ENCODE measurements at places on chromosomes 12 and 14. TPM values are rescaled to one million over a fixed set of nuclear protein-coding genes. Genes with fewer than 3 reads are reported as not detected.

The PPP4R4 gene
- total RNA-seq: 21.4 TPM

The LRRC10 gene
- total RNA-seq: not detected

- H3K36me3 ChIP-seq: no peaks in the 10 kb centered on the region
- no peaks in the 10 kb centered on the region for H3K4me1 ChIP-seq
- no peak for DNase-seq
Measured at GRCh38 chr14:41758011-41758665, 151.5 kb downstream of the LRFN5 start.

GRCh38 chr12:90896164-90896563, 58.8 kb downstream of the CCER1 start:
- H3K27me3 ChIP-seq: peaks cover 12% of the 10 kb centered on the region
- DNase-seq: no peak
- no peaks in the 10 kb centered on the region for H3K4me1 ChIP-seq
- no peak overlapping the region for H3K27ac ChIP-seq
- H3K36me3 ChIP-seq: no peaks in the 10 kb centered on the region

- H3K27me3 ChIP-seq: peaks cover 16% of the 10 kb centered on the region
- DNase-seq: no peak
- no peaks in the 10 kb centered on the region for H3K36me3 ChIP-seq
- H3K27ac ChIP-seq: no peak overlapping the region
- peaks cover 18% of the 10 kb centered on the region for H3K4me1 ChIP-seq
- H3K4me3 ChIP-seq: no peak overlapping the region
Measured at GRCh38 chr14:23175823-23176222, 7.6 kb downstream of the SLC7A8 start.

- DNase-seq: no peak
- no peak overlapping the region for H3K27ac ChIP-seq
- peaks cover 42% of the 10 kb centered on the region for H3K4me1 ChIP-seq
- no peaks in the 10 kb centered on the region for H3K27me3 ChIP-seq
Measured at GRCh38 chr12:56995930-56996496, 10.3 kb downstream of the ZBTB39 start.

The RPGRIP1 gene
- total RNA-seq: 0.21 TPM

- DNase-seq: no peak
- no peak overlapping the region for H3K27ac ChIP-seq
- no peak overlapping the region for H3K4me3 ChIP-seq
Measured at GRCh38 chr14:42027271-42027670, 420.6 kb downstream of the LRFN5 start.

DNA sequence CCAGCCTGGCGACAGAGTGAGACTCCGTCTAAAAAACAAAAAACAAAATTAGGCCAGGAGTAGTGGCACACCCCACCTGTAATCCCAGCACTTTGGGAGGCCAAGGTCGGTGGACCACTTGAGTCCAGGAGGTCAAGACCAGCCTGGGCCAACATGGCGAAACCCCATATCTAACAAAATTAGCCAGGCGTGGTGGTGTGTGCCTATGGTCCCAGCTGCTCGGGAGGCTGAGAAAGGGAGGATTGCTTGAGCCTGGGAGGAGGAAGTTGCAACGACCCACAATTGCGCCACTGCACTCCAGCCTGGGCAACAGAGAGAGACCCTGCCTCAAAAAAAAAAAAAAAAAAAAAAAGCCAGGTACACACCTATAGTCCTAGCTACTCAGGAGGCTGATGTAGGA, 37.0 kb downstream of the KDM2B start:
- peaks cover 3% of the 10 kb centered on the region for H3K4me1 ChIP-seq
- H3K36me3 ChIP-seq: peaks cover 4% of the 10 kb centered on the region
- H3K4me3 ChIP-seq: no peak overlapping the region
- no peak overlapping the region for H3K27ac ChIP-seq

- H3K36me3 ChIP-seq: no peaks in the 10 kb centered on the region
- no peaks in the 10 kb centered on the region for H3K27me3 ChIP-seq
- DNase-seq: no peak
- H3K4me3 ChIP-seq: no peak overlapping the region
Measured at GRCh38 chr12:74317078-74317601, 220.5 kb upstream of the ATXN7L3B start.

- H3K27ac ChIP-seq: no peak overlapping the region
- peak; percentile 41 for DNase-seq
- peaks cover 3% of the 10 kb centered on the region for H3K36me3 ChIP-seq
- no peaks in the 10 kb centered on the region for H3K27me3 ChIP-seq
- H3K4me1 ChIP-seq: peaks cover 9% of the 10 kb centered on the region
Measured at GRCh38 chr12:124044809-124045321, 71.8 kb downstream of the ZNF664 start.

DNA sequence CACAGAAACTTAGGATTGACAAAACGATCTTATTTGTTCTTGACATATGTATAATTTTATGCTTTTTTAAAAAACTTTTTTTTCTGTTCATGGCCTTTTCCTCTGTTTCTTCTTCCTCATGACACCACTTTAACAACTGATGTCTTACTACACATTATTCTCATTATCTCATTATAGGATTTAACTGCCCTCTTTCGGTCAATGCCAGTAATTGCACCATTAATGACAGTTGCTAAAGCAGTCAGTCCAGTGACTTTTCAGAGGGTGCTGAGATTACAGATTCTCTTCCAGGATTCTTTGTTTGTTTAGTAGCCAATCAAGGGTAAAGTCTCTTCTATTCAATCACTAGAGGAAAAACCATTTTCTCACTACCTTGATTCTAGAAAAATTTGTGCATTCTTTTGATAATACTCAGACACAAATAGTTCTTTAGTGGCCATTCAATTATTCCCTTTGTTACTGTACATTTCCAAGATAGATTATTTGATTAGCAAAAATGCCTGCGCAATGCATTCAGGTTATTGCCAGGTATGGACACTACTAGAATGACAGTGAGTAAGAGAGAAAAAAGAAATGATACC, 50.1 kb downstream of the KLRG1 start:
- H3K4me3 ChIP-seq: no peak overlapping the region
- H3K4me1 ChIP-seq: peaks cover 48% of the 10 kb centered on the region
- H3K27me3 ChIP-seq: no peaks in the 10 kb centered on the region
- H3K36me3 ChIP-seq: peaks cover 7% of the 10 kb centered on the region

The FOXG1 gene
- not detected for total RNA-seq

- no peak overlapping the region for H3K27ac ChIP-seq
- H3K4me1 ChIP-seq: no peaks in the 10 kb centered on the region
Measured at GRCh38 chr12:101957252-101957959, 80.0 kb downstream of the DRAM1 start.

- peak overlapping the region; percentile 88 for H3K4me3 ChIP-seq
- no peak for DNase-seq
- peak overlapping the region; percentile 100 for H3K27ac ChIP-seq
- H3K36me3 ChIP-seq: peaks cover 10% of the 10 kb centered on the region
- H3K4me1 ChIP-seq: peaks cover 30% of the 10 kb centered on the region
- no peaks in the 10 kb centered on the region for H3K27me3 ChIP-seq
Measured at GRCh38 chr12:43807386-43807785, 1.3 kb upstream of the TWF1 start.

DNA sequence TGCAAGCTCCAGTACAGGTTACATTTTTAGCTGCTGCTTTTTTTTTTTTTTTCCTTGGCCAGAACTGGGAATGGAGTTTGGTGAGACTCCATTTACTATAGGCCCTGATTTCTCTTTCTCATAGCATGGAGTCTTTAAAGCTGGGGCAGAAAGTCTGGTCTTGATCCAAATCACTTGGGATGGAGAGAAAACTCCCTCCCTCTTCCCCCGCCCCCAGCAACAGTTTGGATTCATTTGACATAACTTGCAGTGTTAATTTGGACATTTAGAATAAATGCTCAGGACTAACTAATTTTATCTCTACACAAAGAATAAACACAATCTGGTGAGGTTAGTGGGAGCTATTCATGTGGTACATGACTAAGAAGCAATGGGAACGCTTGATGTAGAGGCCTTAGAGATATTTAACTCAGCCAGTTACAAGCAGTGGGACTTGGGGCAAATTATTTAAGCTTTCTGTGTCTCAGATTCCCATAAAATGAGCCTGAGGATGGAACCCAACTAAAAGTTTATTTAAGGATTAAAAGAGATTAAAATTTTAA, 107.3 kb upstream of the ARHGAP5 start:
- no peak overlapping the region for H3K27ac ChIP-seq
- no peak for DNase-seq
- H3K4me3 ChIP-seq: no peak overlapping the region
- no peaks in the 10 kb centered on the region for H3K27me3 ChIP-seq
- no peaks in the 10 kb centered on the region for H3K36me3 ChIP-seq
- no peaks in the 10 kb centered on the region for H3K4me1 ChIP-seq

The MYL6 gene
- 692 TPM for total RNA-seq

GRCh38 chr14:94679106-94679810, 67.1 kb downstream of the SERPINA3 start:
- H3K36me3 ChIP-seq: no peaks in the 10 kb centered on the region
- H3K4me1 ChIP-seq: no peaks in the 10 kb centered on the region
- DNase-seq: no peak
- H3K4me3 ChIP-seq: no peak overlapping the region
- H3K27me3 ChIP-seq: peaks cover 3% of the 10 kb centered on the region

DNA sequence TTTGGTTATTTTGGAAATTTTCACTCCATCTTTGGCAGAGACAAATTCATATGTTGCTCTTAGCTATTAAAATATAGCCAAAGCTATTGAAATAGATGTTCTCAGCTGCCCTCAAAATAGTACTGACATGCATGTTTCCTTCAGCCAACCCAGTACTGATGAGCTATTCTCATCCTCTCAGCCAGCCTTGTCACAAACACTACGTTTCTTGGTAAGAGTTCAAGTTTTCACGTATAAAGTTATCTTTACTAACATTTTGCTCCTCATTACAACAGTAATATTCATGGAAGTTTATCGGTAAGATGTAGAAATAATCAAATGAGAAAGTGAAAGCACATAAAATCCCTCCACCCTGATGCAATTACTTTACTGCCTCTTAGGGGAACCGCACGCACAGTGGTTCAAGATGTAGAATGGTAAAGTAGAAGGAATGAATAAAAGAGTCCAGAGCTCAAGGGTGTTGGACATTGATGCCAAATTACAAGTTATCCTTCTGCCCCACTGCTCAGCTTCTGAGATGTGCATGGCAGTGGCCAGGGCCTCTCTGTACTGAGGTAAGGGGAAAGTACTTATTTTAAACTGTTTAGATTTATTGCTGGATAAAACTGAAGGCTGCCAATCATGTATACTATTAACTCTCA, 20.7 kb downstream of the GCH1 start:
- peaks cover 7% of the 10 kb centered on the region for H3K36me3 ChIP-seq
- peaks cover 39% of the 10 kb centered on the region for H3K4me1 ChIP-seq
- H3K27me3 ChIP-seq: no peaks in the 10 kb centered on the region

The INSM2 gene
- total RNA-seq: not detected

- H3K27me3 ChIP-seq: peaks cover 6% of the 10 kb centered on the region
- no peak within 1 kb of the TSS for H3K27ac ChIP-seq
- H3K4me1 ChIP-seq: no peaks in the 10 kb centered on the region
- no peaks in the 10 kb centered on the region for H3K36me3 ChIP-seq
- peak; percentile 49 for DNase-seq
- H3K4me3 ChIP-seq: peak within 1 kb of the TSS; percentile 23
Measured at GRCh38 chr14:74955229-74956026, at the start of gene PGF. Gene PGF (minus strand): TSS chr14:74955597. CDS start chr14:74955242, 355 bp downstream.

GRCh38 chr12:80936642-80937390, 918 bp downstream of the LIN7A start:
- H3K36me3 ChIP-seq: no peaks in the 10 kb centered on the region
- H3K27ac ChIP-seq: no peak overlapping the region

DNA sequence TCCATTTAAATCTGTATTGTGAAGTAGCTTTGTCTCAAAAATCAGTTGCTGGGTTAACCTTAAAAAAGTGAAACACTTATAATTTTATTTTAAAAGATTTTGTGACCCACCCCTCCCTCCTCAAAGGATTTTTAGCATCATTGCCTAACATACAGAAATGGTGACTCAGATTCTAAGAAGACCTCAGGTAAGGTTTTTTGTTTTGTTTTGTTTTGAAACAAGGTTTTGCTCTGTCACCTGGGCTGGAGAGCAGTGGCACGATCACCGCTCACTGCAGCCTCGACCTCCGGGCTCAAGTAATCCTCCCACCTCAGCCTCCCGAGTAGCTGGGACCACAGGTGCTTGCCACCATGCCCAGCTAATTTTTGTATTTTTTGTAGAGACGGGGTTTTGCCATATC, 74.2 kb downstream of the GNS start:
- H3K27ac ChIP-seq: peak overlapping the region; percentile 83
- H3K4me3 ChIP-seq: no peak overlapping the region
- peak; percentile 35 for DNase-seq

GRCh38 chr14:100078997-100079725, 13.9 kb downstream of the EVL start:
- no peaks in the 10 kb centered on the region for H3K27me3 ChIP-seq
- H3K36me3 ChIP-seq: peaks cover 63% of the 10 kb centered on the region
- peak; percentile 87 for DNase-seq
- H3K27ac ChIP-seq: peak overlapping the region; percentile 91
- H3K4me1 ChIP-seq: peaks cover 97% of the 10 kb centered on the region

The RAB15 gene
- 3.7 TPM for total RNA-seq
